ENCODE measurements at places on chromosomes 6 and 20.

GRCh38 chr6:29827579-29828470 lies at the start of gene HLA-G:
TSS of gene HLA-G (plus strand) at chr6:29827825. CDS start at chr6:29827845, 20 bp downstream.
- DNase-seq: no peak

DNA sequence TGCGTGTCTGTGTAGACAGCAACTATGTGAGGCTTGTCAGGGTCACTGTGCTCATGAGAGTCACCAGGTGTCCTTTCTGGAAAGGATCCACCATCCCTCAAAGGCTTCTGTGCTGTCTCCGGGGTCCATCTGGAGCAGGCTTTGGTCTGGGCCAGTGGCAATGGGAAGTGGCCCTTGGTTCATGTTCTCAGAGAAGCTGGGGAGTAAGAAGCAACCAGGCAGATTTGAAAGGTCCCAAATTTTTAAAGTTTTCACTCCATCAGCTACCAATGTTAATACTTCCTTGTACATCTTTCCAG lies 68.2 kb downstream of the GCNT2 start:
- no peak for DNase-seq

GRCh38 chr6:26332408-26332807 lies 32.6 kb upstream of the BTN3A2 start:
- no peak for DNase-seq

DNA sequence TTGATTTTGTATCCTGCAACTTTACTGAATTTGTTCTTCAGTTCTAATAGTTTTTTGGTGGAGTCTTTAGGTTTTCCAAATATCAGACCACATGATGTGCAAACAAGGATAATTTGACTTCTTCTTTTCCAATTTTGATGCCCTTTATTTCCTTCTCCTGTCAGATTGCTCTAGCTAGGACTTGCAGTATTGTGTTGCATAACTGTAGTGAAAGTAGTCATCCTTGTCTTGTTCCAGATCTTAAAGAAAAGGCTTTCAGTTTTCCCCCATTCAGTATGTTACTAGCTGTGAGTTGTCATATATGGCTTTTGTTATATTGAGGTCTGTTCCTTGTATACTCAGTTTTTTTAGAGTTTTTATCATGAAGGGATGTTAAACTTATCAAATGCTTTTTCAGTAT lies 4.6 kb downstream of the MICB start:
- DNase-seq: no peak

DNA sequence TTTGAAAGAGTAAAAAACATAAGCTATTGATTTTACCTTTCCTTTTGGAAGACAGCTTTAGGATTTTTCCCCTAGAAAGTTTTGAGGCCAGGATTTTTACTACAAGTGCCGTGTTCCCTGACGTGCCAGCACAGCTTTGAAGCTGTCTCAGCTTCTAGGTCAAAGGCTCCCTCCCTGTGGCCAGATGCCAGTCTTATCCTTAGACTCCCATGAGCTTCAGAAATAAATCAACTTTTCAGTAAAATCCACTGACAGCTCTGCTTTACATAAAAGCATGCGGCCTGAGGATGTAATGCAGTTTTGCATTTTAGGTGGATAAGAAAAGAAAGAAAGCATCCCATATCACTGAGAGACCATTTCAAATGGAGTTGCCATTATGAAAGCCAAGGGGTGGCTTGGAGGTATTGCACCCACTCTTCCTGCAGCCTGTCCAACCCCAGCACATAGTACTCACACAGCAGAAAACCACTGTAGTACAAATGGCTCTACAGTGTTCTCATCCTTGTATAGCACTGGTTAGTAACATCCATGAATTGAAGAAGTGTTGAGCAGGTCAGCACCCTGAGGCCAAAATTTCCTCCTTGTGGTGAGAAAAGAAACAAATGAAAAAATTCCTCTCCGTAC lies 15.2 kb upstream of the ATXN1 start:
- no peak for DNase-seq

DNA sequence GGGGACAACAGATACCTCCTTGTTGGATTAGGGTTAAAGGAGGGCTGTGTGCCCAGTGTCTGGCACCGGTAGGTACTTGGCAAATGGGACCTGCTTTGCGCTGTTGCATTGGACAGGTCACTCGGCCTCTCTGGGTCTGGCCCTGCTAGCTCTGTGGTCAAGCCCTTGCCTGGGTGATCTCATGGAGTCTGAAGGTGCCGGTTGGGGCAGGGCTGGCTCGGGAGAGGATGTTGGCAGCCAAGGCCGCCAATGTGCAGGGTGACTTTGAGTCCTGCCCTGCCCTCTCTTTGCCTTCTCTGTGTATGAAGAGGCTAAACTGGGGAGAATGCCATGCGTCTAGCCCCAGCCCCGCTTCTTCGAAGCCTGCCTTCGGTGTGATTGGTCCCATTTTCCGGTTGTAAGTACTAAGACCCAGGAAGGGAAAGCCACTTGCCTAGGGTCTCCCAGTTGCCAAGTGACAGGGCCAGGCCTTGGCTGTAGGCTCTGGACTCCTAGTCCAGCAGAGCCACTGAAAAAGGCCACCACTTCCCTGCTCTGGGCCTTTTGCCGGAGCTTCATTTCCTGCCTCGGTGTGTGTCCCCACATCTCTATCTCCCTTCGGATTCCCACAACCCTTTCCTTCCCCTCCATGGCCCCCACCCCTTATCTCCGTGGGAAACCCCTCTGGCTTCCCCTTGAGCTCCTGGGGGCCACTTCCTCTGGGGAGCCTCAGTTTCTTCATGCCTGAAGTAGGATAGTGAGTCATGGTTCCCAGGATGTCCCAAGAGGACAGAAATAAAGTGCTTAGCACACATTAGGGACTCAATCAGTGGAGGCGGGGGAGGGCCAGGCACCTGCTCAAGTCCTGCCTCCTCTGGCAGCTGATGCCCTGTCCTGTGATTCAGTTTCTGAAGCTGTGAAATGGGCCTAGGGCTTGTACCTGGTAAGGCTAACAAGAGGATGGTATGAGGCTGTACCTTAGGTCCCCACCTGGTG lies 3.9 kb downstream of the SRC start:
- no peak for DNase-seq

DNA sequence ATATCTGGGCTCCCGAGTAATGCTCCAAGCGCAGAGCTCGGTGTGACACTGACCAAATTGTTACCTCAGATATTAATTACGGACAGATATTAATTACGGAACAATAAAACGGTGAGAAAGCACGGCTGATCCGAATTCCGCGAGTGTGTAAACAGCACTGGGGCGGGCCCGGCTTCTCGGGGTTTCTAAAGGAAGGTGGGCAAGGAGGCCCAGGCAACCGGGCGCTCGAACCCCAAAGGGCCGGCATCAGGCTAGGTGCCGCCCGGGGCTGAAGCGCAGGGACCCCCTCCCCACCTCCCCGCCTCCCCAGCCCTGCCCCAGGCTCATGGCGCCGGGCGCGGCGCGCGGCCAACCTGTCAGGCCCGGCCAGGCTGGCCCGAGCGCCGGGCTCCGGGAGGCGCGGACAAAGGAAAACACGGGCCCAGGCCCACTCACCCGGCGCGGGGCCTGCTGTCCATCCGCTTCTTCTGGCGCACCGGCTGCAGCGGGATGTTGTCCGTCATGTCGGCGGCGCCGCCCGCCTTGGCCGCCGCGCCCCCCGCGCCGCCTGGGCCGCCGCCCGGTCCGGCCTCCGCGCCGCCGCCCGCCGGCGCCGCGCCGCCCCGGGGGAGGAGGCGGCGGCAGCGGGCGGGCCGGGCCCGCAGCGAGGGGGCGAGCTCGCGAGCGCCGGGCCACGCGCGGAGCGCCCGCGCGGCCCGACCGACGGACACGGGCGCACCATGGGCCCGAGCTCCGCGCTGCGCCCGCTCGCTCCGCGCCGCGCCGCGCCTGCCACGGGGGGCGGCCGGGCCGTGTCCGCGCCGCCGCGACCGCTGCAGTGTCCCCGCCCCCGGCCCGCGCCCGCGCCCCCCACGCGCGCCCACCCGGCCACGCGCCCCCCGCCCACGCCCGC lies at the start of gene ATP9A:
Gene ATP9A (minus strand): TSS at position 524 of the 892 bp plus-strand sequence. CDS start 21 bp downstream, at position 503.
- no peak for DNase-seq

- DNase-seq: no peak
These were observed 103.0 kb downstream of the EDN3 start for GRCh38 chr20:59403261-59403961.

- DNase-seq: no peak
These were observed 72.3 kb upstream of the DST start for GRCh38 chr6:56714982-56715456.

DNA sequence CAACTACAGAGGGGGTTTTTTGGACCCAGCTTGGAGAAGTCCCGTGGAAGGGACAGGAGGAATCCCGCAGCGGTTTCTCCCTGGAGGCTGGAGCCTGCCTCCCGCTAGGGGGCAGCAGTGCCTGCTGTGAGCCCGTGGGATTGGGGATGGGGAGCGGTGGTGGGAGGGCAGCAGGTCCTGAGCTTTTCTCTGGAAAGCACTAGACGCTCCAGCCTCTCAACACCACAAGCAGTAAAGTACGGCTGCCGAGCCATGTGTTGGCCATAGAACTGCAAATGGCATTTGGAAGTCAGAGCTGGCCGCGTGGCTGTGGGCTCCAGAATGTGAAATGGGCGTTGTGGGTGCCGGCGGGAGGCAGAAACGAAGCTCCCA lies 47.8 kb downstream of the GMPR start:
- no peak for DNase-seq

GRCh38 chr6:135962731-135963130 lies 111.2 kb downstream of the PDE7B start:
- peak; percentile 85 for DNase-seq

GRCh38 chr6:154156135-154156896 lies 117.3 kb downstream of the OPRM1 start:
- no peak for DNase-seq

GRCh38 chr6:17417817-17418216 lies 24.4 kb downstream of the CAP2 start:
- DNase-seq: peak; percentile 69

GRCh38 chr20:44956410-44956809 lies 3.8 kb downstream of the TOMM34 start:
- no peak for DNase-seq
